Left lobe of liver (tissue), 2 donors: ENCODE measurements at places on chromosomes 11 and 22. TPM values are rescaled to one million over a fixed set of nuclear protein-coding genes. Genes with fewer than 3 reads are reported as not detected.
A peak's percentile ranks its signal among the peaks of the same experiment; 100 is the strongest.

Gene FXYD2
- total RNA-seq = 13.6 TPM

Gene FAM227A
- total RNA-seq = 0.03 TPM

Gene THRSP
- 48.6 TPM for total RNA-seq

Gene UPK3A
- not detected for total RNA-seq

Gene KRTAP5-1
- total RNA-seq = not detected

DNA sequence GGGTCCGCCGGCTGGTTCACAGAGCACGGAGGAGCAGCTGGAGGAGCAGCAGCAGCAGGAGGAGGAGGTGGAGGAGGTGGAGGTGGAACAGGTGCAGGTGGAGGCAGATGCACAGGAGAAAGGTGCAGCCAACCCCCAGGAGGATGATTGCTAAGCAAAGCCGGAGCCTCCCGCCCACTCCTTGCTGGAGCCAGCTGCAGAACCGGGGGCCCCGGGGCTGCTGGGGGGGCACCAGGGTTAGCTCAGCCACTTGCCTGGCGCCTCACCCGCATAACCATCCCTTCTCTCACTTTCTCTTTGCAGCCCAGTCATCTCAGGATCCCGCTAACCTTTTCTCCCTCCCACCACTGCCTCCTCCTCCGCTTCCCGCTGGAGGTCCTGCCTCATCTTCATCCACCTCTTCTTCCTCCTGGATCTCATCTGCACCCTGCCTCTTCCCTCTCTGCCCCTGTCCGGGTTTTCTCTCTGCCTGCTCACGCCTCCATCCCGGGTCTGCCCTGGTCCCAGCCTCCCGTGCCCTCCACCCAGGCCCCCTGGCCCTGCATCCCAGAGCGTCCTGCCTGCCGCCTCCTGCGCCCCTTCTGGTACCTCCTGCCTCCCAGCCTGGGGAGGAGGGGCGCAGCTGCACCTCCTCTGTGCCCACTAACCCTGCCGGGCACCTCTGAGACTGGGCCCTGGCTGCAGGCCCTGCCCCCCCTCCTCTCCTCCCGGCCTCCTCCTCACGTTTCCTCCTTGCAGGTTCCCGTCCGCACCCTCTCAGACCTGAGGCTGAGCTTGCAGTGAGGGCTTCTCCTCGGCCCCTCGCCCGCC, 9.5 kb downstream of the KCTD17 start:
- DNase-seq = no peak

GRCh38 chr11:36295926-36296325, at the start of gene PRR5L:
Gene PRR5L (plus strand): TSS chr11:36296288. CDS start chr11:36401122, 104,834 bp downstream.
- DNase-seq = no peak

GRCh38 chr11:82076126-82076525, 657.5 kb downstream of the FAM181B start:
- no peak for DNase-seq

DNA sequence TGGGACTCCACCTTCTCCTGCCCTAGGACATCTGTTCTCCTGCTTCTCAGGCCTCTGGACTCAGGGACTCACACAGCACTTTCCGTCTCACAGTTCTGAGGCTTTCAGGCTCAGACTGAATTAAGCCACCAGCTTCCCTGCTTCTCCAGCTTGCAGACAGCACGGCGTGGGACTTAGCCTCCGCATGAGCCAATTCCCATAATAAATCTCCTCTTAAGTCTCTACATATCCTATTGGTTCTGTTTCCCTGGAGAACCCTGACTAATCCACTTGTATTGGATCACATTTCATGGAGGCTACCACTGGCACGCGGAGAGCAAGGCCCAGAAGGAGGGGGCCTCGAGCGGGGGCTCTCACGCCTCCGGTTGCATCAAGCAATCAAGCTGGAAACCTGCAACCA, 1313.6 kb downstream of the TBC1D22A start:
- no peak for DNase-seq

DNA sequence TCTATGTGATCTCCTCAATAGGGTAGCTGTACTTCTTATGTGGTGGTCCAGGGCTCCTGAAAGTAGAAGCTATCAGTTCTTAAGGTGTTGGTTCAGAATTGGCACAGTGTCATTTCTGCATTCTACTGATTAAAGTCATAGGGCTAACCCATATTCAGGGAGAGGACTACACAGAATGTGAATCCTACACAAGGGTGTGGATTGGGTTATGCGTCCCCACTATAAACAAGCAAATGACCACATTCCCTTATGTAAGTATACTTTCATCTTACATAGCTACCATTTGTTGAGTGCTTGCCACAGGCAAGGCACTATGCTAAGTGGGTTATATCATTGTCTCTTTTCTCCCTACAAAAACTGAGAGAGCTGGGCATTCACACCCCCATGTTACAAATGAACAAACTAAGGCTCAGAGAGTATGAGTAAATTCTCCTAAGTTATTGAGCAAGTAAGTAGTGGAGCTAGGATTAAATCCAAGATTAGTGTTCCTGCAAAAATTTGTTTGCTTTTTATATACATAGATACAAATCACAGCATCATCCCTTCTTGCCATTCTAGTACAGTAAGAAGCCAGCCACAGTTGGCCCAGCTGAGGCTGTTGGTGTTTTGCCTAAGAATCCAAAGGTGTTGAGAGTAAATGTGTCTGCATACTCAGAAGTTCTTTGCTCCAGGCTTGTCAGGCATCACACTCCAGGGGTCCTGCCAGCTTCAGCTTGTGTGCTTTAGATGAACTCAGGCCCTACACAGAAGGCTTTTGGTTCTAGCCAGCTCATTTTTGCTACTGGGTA, 157.8 kb downstream of the KIF18A start:
- no peak for DNase-seq

GRCh38 chr22:30453731-30454510, 17.9 kb downstream of the SEC14L3 start:
- DNase-seq = no peak

GRCh38 chr11:61671527-61671926, 8.7 kb upstream of the DAGLA start:
- DNase-seq = no peak

- DNase-seq = peak; percentile 22
Measured at GRCh38 chr11:74673693-74674360, 57.4 kb downstream of the CHRDL2 start.

- DNase-seq = no peak
Measured at GRCh38 chr11:108959874-108960273, 295.0 kb downstream of the DDX10 start.

DNA sequence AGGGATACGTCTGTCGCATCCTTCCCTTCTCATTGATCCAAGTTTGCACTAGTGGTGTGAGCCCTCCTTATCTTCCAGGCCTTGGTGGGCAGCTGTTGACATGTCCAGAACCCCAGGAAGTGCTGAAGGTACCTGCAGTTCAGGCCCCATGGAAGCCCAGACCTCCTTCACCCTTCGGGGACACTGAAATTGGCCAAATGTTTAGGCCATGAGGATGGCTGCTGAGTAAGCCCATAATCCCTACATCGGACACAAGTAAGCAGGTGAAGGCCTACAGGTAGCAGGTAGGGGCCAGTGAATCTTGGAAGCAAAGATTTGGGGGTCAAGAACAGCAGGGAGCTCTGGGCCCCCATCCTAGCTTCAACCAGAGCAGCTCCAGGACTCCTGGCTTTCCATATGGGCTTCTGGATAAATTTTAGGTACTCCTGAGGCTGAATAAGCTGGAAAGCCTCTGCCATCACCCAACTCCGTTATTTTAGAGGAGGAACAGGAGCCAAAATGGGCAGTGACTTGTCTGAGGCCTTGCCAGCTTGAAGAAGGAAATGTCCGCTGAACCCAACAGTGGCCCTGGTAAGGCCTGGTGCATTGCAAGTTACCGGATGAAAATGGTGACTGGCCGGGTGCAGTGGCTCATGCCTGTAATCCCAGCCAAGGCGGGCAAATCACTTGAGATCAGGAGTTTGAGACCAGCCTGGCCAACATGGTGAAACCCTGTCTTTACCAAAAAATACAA, 45.2 kb downstream of the MORC2 start:
- DNase-seq = peak; percentile 39

DNA sequence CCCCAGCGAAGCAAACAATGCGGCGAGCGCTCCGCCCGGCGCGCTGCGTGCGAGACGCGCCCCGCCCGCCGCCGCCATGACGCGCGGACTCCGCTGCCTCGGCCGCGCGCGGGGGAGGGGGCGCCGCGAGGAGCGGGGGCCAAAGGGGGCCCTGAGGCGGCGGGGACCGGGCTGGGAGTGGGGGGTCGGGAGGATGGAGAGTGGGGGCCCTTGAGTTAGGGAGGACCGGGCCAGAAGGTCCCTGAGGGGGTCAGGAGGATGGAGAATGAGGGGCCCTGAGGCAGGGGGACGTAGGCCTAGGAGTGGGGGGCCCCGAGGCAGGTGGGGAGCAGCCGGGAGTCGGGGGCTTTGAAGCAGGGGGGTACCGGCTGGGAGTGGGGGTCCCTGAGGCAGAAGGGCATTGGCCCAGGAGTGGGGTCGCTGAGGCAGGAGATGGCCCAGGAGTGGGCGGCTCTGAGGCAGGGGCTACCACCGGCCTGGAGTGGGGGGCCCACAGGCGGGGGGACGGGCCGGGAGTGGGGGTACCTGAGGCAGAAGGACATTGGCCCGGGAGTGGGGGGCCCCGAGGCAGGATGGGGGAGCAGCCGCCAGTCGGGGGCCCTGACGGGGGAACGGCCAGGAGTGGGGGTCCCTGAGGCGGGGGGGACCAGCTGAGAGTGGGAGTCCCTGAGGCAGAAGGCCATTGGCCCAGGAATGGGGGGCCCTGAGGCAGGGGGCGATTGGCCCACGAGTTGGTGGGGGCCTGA, at the start of gene BRD1:
TSS of gene BRD1 (minus strand) at position 21 of the 746 bp plus-strand sequence. CDS start 3,556 bp downstream, outside the sequence.
- DNase-seq = peak; percentile 71

DNA sequence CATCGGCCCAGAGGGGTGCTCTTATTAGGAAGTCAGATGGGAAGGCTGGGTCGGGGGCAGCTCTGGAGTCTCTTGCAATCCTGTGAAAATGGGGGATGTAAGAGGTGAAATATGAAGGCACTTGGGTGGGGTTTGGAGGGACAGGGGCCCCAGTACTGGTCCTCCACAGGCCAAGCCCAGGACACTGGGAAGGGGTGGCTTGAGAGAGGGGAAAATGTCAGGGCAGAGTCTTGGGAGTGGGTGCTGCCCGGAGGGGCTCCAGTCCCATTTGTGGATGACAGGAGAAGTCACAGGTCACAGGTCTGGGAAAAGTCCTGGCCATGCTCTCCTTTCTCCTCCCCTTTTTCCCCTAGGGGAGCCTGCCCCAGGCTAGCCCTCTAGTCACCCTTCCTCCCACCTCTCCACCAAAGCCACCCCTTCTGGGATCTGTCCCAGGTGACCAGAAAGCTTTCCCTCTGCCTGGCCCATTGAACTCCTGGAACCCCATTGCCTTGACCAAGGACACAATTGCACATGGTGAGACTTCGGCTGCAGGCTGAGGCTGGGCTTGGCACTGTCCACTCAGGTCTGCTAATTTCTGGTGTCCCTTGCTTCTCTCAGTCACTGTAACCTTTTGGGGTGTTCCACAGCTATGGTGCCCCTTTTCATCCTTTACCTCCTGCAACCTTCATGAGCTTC, 1465.0 kb downstream of the TBC1D22A start:
- peak; percentile 27 for DNase-seq

GRCh38 chr11:73804712-73805111, 17.0 kb downstream of the MRPL48 start:
- no peak for DNase-seq

GRCh38 chr22:26502688-26503561, 9.3 kb downstream of the TFIP11 start:
- DNase-seq = peak; percentile 59

- DNase-seq = peak; percentile 54
Measured at GRCh38 chr11:1780700-1781592, 17.2 kb upstream of the CTSD start.

- DNase-seq = no peak
Measured at GRCh38 chr11:1479678-1480118, 6.9 kb downstream of the MOB2 start.

DNA sequence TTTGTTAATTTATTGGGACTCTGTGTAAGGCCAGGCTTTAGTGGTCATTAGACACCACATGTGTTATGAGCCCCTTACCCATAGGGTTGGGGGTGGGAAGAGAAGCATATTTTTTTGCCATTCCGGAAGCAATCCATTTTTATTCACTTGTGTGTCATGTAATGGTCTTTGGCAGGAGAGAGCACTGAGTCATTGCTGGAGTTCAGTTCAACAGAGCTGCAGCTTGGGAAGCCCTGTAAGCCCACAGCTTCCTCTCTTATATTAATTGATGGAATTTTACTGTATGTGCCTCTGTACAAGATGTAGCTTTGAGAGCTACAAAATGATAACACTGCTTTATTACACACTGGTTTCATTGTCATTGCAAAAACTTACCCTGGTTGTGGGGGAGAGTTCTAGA, 177.3 kb upstream of the SORL1-AS1 start:
- DNase-seq = no peak

DNA sequence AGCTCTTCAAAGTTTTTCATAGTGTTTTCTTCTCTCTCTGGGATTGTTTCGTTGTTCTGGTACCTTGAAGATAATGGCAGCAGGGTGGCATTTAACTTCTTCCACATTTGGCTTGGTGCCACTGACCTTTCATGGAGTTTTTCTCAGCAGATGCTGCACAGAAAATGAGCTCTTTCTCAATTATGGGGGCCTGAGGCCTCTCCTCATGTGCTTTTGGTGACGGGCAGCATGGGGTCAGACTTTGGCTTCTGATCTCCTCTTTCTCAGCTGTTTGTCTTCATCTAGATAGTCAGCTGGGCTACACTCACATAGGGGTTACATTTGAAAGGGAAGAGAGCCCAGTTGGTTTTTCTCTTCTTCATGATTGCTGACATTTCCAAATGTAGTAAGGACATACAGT, 76.3 kb downstream of the FAT3 start:
- no peak for DNase-seq

DNA sequence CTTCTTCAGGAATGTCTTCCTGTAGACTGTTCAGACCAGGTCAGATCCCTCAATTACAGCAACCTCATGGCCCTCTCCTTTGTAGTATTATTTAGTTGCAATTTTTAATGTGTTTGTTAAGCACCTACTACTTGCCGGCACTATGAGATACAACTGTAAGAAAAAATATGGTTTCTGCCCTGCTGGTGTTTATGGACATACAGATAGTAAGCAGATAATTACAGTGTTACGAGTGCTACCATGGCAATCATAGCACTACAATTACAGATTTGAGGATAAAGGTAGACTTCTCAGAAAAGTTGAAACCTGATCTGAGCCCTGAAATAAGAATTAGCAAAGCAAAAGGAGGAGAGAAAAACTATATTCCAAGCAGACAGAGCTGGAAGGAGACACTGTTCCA, 2.8 kb downstream of the LRRC51 start:
- DNase-seq = no peak

GRCh38 chr11:94926698-94927237, 46.6 kb downstream of the CWC15 start:
- peak; percentile 70 for DNase-seq
